ENCODE measurements at places on chromosomes 7 and 10. TPM values are rescaled to one million over a fixed set of nuclear protein-coding genes. Genes with fewer than 3 reads are reported as not detected.
A peak's percentile ranks its signal among the peaks of the same experiment; 100 is the strongest.

- H3K36me3 ChIP-seq = no peaks in the 10 kb centered on the region
- H3K4me3 ChIP-seq = no peak overlapping the region
- H3K27ac ChIP-seq = no peak overlapping the region
- H3K27me3 ChIP-seq = peaks cover 26% of the 10 kb centered on the region
- DNase-seq = no peak
Observed at GRCh38 chr10:111356571-111356970, 279.7 kb downstream of the ADRA2A start.

DNA sequence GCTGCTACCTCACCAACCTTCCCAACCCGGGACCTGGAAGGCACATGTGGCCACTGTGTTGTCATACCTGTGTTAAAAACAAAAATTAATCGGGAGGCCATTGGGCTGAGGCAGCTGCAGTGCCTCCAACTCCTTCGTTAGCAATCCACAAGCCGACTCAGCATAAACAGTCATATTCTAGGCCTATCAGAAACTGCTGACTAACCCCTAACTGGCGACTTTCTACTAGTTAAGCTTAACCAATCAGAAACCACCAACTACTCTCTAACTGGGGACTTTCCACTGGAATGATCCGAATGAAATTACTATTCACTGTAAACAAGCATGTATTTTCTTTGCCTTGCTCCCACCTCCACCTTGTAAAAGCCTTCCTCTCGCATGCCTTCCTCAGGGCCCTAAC is 14.1 kb upstream of the TMEM72 start:
- H3K27ac ChIP-seq = no peak overlapping the region
- H3K27me3 ChIP-seq = no peaks in the 10 kb centered on the region
- no peak for DNase-seq
- no peaks in the 10 kb centered on the region for H3K36me3 ChIP-seq
- H3K4me1 ChIP-seq = no peaks in the 10 kb centered on the region
- no peak overlapping the region for H3K4me3 ChIP-seq

GRCh38 chr10:126667568-126667967 is 2.9 kb downstream of the C10orf90 start:
- peaks cover 30% of the 10 kb centered on the region for H3K27me3 ChIP-seq
- H3K36me3 ChIP-seq = no peaks in the 10 kb centered on the region
- H3K4me3 ChIP-seq = no peak overlapping the region
- no peak overlapping the region for H3K27ac ChIP-seq
- DNase-seq = no peak

- H3K36me3 ChIP-seq = no peaks in the 10 kb centered on the region
- peak overlapping the region; percentile 50 for H3K4me3 ChIP-seq
- DNase-seq = no peak
- H3K4me1 ChIP-seq = peaks cover 37% of the 10 kb centered on the region
- H3K27me3 ChIP-seq = no peaks in the 10 kb centered on the region
Observed at GRCh38 chr7:35420656-35421055, 166.8 kb upstream of the TBX20 start.

- no peak overlapping the region for H3K27ac ChIP-seq
- no peak overlapping the region for H3K4me3 ChIP-seq
- H3K27me3 ChIP-seq = no peaks in the 10 kb centered on the region
- no peaks in the 10 kb centered on the region for H3K4me1 ChIP-seq
- no peaks in the 10 kb centered on the region for H3K36me3 ChIP-seq
Observed at GRCh38 chr7:84162584-84162983, 32.0 kb downstream of the SEMA3A start.

- H3K27me3 ChIP-seq = peaks cover 9% of the 10 kb centered on the region
- DNase-seq = no peak
- H3K4me1 ChIP-seq = no peaks in the 10 kb centered on the region
- H3K4me3 ChIP-seq = no peak overlapping the region
- no peak overlapping the region for H3K27ac ChIP-seq
Observed at GRCh38 chr10:64059884-64060283, 538.7 kb downstream of the REEP3 start.

GRCh38 chr7:608954-609353 is 89.3 kb upstream of the PDGFA start:
- H3K4me3 ChIP-seq = no peak overlapping the region
- peaks cover 40% of the 10 kb centered on the region for H3K4me1 ChIP-seq
- DNase-seq = no peak
- H3K27me3 ChIP-seq = no peaks in the 10 kb centered on the region

GRCh38 chr7:44323381-44324203 is 1.8 kb downstream of the CAMK2B start:
- peaks cover 33% of the 10 kb centered on the region for H3K27me3 ChIP-seq
- H3K27ac ChIP-seq = peak overlapping the region; percentile 89
- H3K4me3 ChIP-seq = peak overlapping the region; percentile 68
- no peak for DNase-seq
- H3K4me1 ChIP-seq = peaks cover 57% of the 10 kb centered on the region
- no peaks in the 10 kb centered on the region for H3K36me3 ChIP-seq

DNA sequence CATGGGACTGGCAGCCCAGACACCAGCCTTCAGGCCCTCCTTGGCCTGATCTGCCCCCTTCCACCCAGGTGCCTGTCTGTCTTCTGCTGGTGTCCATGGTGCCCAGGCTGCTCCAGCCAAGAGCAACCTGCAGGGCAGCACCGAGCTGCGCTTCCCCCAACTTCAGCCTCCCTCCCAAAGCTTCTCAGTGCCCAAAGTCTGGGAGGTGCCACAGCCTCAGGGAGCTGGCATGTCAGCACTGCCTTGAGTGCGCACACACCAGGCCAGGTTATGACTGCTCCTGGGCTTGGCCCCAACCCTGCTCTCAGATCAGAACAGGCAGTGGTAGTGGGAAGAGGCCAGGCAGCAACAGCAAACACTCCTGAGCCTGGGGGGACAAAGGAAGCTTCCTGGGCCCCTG is 304.6 kb upstream of the NRG3 start:
- H3K4me1 ChIP-seq = no peaks in the 10 kb centered on the region
- no peaks in the 10 kb centered on the region for H3K27me3 ChIP-seq
- H3K4me3 ChIP-seq = no peak overlapping the region
- no peaks in the 10 kb centered on the region for H3K36me3 ChIP-seq

DNA sequence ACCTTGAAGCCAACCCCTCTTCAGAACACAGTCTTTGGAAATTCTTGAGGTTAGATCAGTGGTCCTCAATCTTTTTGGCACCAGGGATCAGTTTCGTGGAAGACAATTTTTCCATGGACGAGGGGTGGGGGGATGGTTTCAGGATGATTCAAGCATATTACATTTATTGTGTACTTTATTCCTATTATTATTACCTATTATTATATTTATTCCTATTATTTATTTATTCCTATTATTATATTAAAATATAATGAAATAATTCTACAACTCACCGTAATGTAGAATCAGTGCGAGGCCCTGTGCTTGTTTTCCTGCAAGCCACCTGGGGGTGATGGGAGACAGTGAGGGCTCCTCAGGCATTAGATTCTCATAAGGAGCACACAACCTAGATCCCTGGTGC is 17.9 kb downstream of the CAMK1D start:
- DNase-seq = no peak
- peaks cover 8% of the 10 kb centered on the region for H3K4me1 ChIP-seq
- H3K36me3 ChIP-seq = no peaks in the 10 kb centered on the region

Gene SHH
- not detected for total RNA-seq

Gene SCRN1
- total RNA-seq = 13.4 TPM

Measured in left ventricle myocardium inferior (tissue), 1 donor.